ENCODE measurements at places on chromosomes 11 and 22.

DNA sequence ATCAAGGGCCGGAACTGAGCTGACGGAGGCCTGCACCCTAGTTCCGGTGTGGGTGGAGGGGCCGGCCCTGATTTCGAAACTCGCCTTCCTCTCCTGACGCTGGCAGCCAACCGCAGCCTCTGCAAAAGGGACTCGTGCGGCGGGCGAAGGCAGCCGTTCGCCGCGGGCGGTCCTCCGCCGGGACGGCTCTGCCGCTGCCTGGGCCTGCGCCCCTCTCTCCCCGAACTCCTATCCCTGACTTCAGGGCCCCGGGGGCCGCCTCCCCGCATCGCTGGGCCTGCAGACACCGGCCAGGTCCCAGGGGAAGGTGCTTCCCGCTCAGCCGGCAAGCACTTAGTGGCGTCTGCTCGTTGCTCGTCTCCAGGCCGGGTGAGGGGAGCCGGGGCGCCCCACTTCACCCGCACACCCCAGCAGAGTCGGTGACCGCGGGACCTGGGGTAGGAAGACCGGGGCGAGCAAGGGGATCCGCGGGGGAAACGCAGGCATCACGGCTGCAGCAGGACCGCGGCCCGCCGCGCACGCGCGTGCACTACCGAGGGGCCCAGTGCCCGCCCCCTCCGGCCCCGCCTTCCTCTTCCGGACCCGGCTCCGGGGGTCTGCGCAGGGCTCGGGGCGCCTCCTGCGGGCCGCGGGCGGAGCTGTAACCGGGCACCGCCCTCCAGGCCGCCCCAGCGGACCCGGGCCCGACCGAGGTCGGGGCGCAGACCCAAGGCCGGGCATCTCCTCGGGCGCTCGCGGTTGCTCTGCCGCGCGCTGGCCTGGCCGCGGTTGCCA, 464 bp upstream of the ANKRD13D start:
- DNase-seq: peak; percentile 94

- peak; percentile 60 for DNase-seq
These were observed 269.3 kb upstream of the PITPNB start for GRCh38 chr22:28188178-28188879.

GRCh38 chr11:61163714-61164605, 2.7 kb upstream of the VPS37C start:
- no peak for DNase-seq

- DNase-seq: no peak
These were observed 5.4 kb upstream of the MAPK8IP1 start for GRCh38 chr11:45879803-45880686.
